Right atrium auricular region (tissue), 2 donors: ENCODE measurements at places on chromosomes 4 and X. TPM values are rescaled to one million over a fixed set of nuclear protein-coding genes. Genes with fewer than 3 reads are reported as not detected.

The SSX4B gene
- total RNA-seq = not detected

The GC gene
- not detected for total RNA-seq

The CENPVL1 gene
- total RNA-seq = not detected

The OTC gene
- not detected for total RNA-seq

The PPP1R3F gene
- 29.6 TPM for total RNA-seq

The ETDA gene
- total RNA-seq = not detected

The CT45A3 gene
- not detected for total RNA-seq

The PARM1 gene
- total RNA-seq = 231 TPM

The VSIG4 gene
- 28.0 TPM for total RNA-seq

The FREM3 gene
- total RNA-seq = not detected

The ADGRL3 gene
- 0.86 TPM for total RNA-seq

The CENPVL2 gene
- total RNA-seq = not detected

The ODAM gene
- not detected for total RNA-seq

The MAGEH1 gene
- 28.2 TPM for total RNA-seq

The GUCY1A1 gene
- 52.5 TPM for total RNA-seq

The S100G gene
- total RNA-seq = not detected

- no peak for DNase-seq
Observed at GRCh38 chr4:122665161-122665929, 44.5 kb upstream of the IL21 start.

DNA sequence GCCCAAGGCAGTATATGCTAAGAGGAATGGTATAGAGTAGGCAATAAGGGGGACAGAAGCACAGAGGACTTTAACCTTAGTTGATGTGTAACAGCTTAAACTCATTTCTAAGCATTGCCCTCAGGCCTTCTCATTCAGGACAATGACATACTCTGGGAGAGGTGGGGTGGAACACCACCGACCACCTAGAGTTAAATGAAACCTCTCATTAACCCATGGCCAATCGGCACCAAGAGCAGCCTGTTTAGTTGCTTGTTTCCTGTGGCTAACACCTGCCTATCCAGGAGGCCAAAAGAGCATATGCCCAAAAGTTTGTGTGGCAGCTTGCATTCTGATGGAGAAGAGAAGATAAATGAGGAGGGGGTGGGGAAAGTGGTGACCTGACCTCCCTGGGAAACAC is 88.7 kb upstream of the PLAC1 start:
- DNase-seq = no peak

GRCh38 chr4:77100234-77100633 is 24.4 kb upstream of the CCNI start:
- DNase-seq = no peak

- no peak for DNase-seq
Observed at GRCh38 chr4:45082101-45082500, 355.7 kb upstream of the GNPDA2 start.

DNA sequence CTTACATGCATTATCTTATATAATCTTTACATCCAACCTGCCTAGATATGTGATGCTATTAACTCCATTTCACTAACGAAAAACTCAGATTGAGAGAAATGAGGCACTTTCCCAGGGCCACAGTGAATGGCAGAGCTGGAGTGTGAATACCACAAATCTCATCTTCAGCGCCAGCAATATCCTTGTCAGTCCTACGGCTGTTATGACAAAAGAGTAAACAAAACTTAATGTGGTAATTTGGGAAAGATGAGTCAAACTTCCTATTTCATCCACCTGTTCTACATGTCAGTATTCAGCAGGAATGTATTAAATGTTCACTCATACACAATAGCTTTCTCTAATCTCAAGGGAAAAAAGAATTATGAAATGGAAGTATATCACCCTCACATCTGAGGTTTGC is 56.9 kb downstream of the FAT1 start:
- no peak for DNase-seq

GRCh38 chr4:145293658-145294057 is 113.3 kb upstream of the OTUD4 start:
- no peak for DNase-seq

DNA sequence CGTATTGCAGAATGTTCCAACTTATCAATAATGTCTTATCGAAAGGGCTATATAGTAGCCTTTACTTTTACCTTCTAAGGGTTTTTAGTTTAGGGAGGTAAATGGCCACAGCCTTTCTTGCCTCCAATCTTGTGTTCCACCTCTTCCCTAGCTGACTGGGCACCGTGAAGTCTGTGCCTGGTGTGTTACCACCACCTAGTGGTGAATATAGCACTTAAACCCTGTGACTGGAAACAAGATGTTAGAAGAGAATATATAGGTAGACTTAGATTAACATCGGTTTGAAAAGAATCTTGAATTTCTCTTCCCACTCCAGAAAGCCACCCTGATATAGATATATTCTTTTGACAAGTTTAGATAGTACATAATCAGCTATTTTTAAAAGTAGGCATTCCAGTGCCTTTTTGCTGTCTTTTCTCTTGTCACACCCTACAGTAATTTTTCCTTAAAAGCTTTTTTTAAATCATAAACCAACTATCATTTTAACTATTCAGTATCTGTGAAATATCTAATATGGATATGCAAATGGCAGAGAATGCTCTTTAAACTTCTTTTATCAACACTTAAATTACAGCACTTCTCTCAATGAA is 27.8 kb upstream of the ADH7 start:
- no peak for DNase-seq

DNA sequence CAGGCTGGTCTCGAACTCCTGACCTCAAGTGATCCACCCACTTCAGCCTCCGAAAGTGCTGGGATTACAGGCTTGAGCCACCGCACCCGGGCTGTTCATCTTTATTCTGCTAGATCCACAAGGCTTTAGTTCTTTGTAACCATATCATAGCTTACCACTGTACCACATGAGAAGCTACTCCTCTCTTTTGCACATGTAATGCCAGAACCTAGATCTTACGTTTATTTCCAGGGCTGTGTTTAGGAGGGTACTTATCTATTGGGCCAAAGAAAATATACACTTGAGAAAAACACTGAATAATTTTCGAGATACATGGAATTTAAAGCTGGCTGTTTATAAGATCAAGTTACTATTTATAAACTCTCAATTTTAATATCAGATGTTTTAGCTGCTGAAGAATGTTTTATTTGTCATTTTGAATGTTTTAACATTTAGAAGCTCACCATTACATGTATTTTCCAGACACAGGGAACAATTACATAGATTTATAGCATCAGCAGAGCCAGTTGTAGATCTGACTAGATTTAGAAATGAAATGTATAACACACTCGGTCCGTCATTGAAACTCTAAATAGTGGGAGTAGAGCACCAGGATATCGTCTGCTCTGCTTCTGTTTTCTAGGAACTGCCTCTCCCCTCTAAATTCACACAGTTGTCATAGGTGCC is 155.3 kb upstream of the HAND2 start:
- DNase-seq = no peak

DNA sequence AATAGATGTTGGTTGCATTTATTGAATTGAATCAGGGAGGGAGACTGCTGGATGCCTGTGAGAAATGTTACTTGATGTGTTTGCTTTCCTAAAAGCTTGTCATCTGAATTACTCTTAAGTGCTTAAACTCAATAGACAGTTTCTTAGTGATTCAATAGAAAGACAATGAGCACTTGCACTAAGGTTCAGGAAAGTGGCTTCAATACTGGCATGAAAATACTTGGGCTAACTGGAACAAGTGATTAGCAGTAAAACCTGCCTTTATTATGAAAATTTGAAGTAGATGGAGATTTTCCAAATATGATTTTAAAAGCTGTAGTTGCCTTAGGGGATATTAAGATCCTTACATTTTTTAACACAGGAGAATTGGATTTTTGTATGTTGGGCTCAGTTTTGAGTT is 123.3 kb downstream of the RNF150 start:
- DNase-seq = no peak

- DNase-seq = peak; percentile 87
Observed at GRCh38 chr4:11073621-11074051, 355.1 kb downstream of the HS3ST1 start.

DNA sequence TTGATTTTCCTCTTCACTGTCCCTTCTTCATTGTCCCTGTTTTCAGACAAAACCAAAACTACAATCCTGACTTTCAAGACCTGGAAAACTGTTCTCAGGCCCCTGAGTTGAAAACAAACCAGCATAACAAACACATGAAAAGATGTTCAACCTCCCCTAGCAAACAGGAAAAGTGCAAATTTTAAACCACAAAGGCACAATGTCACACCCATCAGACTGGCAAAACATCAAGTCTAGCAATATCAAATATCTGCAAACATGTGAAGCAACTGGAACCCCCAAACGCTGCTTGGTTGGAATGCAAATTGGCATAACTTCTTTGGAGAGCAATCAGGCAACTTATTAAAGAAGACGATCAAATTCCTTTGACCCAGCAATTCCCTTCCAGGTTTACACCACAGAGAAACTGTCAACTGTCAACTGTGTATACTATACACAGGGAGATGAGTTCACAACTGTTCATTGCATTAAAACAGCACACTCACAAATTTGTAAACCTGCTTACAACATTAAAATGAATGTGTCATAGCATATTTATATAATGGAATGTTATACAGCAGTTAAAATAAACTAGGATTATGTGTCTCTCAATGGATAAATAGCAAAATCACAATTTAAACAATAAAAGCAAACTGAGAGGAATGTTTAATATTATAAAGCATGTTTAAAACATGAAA is 7.0 kb downstream of the USP46 start:
- DNase-seq = no peak

DNA sequence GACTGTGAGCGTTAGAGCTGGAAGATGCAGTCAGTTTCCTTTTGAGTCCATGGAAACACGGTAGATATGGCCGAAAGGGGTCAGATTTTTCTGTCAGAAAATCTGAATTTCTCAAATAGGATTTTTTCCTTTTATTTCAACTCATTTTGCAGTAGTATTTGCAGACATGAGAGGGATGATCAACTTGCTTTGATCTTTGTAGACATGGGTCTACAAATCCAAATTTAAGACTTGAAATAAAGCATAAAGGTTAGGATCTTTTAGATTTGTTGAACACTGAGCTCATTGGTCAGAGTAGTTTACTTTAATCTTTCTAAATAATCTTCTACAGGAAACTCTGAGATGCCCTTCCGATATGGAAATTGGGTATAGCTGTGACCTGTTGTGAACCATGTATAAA is 44.7 kb downstream of the DOCK11 start:
- no peak for DNase-seq

DNA sequence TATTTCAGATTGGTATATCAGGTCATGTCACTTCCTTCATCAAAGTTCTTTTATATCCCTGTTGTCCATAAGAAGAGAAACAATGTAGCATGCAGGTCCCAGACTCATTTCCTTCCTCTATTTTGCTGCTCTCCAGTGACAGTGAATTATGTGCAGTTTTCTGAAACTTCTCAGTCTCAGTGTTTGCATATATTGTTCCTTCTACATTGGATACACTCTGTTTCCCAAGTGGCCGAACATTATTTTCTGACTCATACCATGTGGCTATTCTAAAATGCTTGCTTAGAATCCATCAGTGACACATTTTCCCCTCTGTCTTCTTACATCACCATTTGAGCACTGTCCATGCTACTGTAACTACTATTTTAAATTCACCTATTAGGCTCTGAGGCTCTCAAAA is 305.7 kb downstream of the PDHA2 start:
- DNase-seq = no peak

DNA sequence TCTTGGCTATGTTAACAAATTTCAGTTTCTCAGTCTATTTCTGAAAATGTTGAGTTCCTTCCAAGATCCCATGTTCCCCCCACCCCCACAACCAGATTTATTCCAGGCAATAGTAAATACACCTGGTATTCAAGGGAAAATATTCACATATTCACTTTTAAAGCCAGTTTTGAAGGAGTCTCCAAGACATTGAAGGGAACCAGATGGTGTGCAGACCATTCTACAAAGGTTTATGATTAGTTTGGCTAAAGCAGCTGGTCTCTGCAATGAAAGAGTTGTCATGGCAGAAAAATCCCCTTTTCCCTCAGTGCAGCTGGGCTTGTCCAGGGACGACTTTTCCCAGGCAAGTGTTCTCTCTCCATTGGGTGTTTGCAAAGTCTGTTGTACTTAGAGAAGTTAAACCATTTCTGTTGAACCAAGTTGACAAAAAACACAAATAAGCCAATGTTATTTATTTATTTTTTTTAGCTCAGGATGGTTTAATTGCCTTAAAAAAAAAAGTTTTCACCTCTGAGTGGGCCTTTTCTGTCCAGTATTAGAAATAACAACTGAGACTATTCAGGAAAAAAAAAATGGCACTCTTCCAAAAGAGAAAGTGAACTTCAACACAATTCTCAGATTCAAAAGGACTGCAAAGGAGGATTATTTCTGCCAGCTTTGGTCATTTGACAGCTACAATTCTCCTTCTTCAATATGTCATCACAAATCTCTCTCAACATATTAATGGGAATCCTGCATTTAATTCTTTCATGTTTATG is 410.6 kb downstream of the IL1RAPL1 start:
- DNase-seq = no peak

GRCh38 chr4:156243015-156243414 is 289.3 kb upstream of the CTSO start:
- no peak for DNase-seq

- DNase-seq = no peak
Observed at GRCh38 chr4:69589884-69590283, 49.6 kb downstream of the UGT2A2 start.

- no peak for DNase-seq
Observed at GRCh38 chr4:19752599-19752998, 499.1 kb upstream of the SLIT2 start.

GRCh38 chrX:94908648-94909047 is 1234.6 kb downstream of the FAM133A start:
- DNase-seq = no peak

GRCh38 chr4:69536980-69537379 is 41.3 kb upstream of the UGT2B4 start:
- no peak for DNase-seq

- no peak for DNase-seq
Observed at GRCh38 chrX:2703991-2704369, 12.9 kb downstream of the CD99 start.

GRCh38 chr4:7062816-7063215 is 5.0 kb downstream of the GRPEL1 start:
- DNase-seq = no peak

- no peak for DNase-seq
Observed at GRCh38 chr4:62377700-62378099, 1177.6 kb downstream of the ADGRL3 start.

GRCh38 chrX:138128027-138128671 is 562.2 kb downstream of the ZIC3 start:
- DNase-seq = no peak
